Heart right ventricle (tissue), 16 donors: ENCODE measurements at places on chromosomes 3 and 15. TPM values are rescaled to one million over a fixed set of nuclear protein-coding genes. Genes with fewer than 3 reads are reported as not detected.

DNA sequence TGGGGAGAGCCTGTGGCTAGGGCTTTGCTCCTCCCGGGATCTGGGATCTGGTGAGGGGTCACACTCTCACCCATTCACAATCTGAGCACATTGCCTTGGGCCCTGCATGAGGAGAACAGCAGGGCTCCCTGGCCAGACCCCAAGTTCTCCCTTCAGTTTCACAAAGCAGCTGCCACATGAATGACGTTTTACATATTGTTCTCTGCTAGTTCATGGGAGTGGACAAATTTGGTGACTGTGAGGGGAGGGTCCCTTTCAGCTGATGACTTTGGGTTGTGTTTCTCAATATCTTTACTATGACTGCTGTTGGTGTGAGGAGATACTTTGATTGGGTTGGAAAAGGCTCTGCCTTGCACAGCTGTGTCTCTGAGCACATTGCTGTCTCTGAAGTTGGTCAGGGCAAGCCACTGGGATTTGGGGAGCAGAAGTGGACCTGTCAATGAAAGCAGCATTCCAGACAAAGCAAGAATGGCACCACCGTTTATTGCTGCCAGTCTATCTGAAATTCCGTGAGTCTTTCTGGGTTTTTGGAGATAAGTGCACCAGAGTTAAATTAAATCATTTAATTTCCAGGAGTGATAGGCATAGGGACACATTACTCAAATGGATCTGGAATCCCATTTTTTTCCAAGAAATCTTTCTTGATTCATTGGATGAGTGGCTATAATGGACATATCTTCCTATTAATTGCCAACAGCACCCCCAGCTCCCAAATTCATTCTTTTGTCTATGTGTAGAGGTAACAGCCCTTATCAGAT lies 10.3 kb downstream of the TIMP4 start:
- no peak overlapping the region for H3K4me3 ChIP-seq
- H3K4me1 ChIP-seq: peaks cover 32% of the 10 kb centered on the region
- no peaks in the 10 kb centered on the region for H3K36me3 ChIP-seq
- DNase-seq: peak; percentile 19
- H3K27ac ChIP-seq: peak overlapping the region; percentile 63

DNA sequence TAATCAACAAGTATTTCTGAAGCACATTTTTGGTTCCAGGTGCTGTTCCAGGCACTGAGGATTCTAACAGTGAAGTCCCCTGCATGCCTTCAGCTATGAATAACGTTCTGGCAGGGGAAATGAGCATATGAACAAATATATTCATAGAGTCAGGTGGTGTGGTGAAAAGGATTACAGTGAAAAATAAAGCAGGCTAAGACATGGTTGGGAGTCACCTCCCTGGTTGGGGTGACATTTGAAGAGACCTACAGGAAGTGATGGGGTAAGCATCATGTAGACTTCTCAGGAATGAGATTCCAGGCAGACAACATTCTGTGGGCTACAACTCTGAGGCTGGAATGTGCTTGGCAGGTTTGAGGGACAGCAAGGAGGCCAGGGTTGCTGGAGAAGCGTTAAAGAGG lies 15.0 kb downstream of the FRMD4B start:
- no peak overlapping the region for H3K4me3 ChIP-seq
- peaks cover 28% of the 10 kb centered on the region for H3K4me1 ChIP-seq
- H3K36me3 ChIP-seq: no peaks in the 10 kb centered on the region
- H3K27ac ChIP-seq: peak overlapping the region; percentile 85
- no peak for DNase-seq

GRCh38 chr15:89647191-89647851 lies 7.9 kb downstream of the KIF7 start:
- peak; percentile 70 for DNase-seq
- no peak overlapping the region for H3K4me3 ChIP-seq
- peaks cover 5% of the 10 kb centered on the region for H3K4me1 ChIP-seq
- H3K27me3 ChIP-seq: no peaks in the 10 kb centered on the region

DNA sequence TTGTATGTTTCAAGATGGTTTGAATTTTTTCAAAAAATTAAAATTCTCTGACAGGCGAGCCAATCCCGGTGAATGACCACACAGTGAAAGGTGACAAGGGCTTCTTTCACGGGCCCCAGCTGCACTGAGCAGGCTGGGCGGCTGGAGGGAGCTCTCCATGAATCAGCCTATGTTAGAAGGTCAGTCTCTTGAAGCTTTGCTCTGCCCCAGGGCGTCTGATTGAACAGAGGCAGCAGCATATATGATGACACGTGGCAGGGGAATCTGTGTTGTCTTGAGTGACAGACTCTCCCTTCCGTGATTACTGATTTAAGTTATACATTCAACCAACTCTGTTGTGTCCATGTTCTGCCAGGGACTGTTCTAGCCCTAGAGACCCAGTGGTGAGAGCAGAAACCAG lies 51.5 kb downstream of the ISG20 start:
- no peak for DNase-seq
- no peak overlapping the region for H3K4me3 ChIP-seq
- no peak overlapping the region for H3K27ac ChIP-seq
- no peaks in the 10 kb centered on the region for H3K36me3 ChIP-seq
- H3K4me1 ChIP-seq: no peaks in the 10 kb centered on the region
- peaks cover 6% of the 10 kb centered on the region for H3K27me3 ChIP-seq

- no peaks in the 10 kb centered on the region for H3K27me3 ChIP-seq
- H3K4me1 ChIP-seq: peaks cover 47% of the 10 kb centered on the region
- H3K36me3 ChIP-seq: no peaks in the 10 kb centered on the region
Observed at GRCh38 chr3:12318758-12319621, 30.1 kb downstream of the PPARG start.

Gene ACTC1
- total RNA-seq: 17,444 TPM

Gene SLC28A1
- total RNA-seq: 1.6 TPM

- no peaks in the 10 kb centered on the region for H3K36me3 ChIP-seq
- no peak for DNase-seq
- no peaks in the 10 kb centered on the region for H3K4me1 ChIP-seq
- no peak overlapping the region for H3K27ac ChIP-seq
- H3K4me3 ChIP-seq: no peak overlapping the region
- H3K27me3 ChIP-seq: no peaks in the 10 kb centered on the region
Observed at GRCh38 chr15:73650416-73651126, 17.4 kb upstream of the NPTN start.

Gene SLC22A14
- not detected for total RNA-seq

GRCh38 chr3:195070336-195070735 lies 200.6 kb downstream of the XXYLT1 start:
- H3K4me3 ChIP-seq: no peak overlapping the region
- no peaks in the 10 kb centered on the region for H3K4me1 ChIP-seq
- no peaks in the 10 kb centered on the region for H3K27me3 ChIP-seq
- H3K36me3 ChIP-seq: no peaks in the 10 kb centered on the region
- no peak for DNase-seq

GRCh38 chr3:186080849-186081438 lies 27.9 kb downstream of the ETV5 start:
- H3K4me3 ChIP-seq: no peak overlapping the region
- H3K27me3 ChIP-seq: no peaks in the 10 kb centered on the region
- peaks cover 30% of the 10 kb centered on the region for H3K36me3 ChIP-seq
- no peak overlapping the region for H3K27ac ChIP-seq
- peaks cover 5% of the 10 kb centered on the region for H3K4me1 ChIP-seq
- no peak for DNase-seq

- H3K4me3 ChIP-seq: peak overlapping the region; percentile 39
- no peaks in the 10 kb centered on the region for H3K36me3 ChIP-seq
- no peak for DNase-seq
- H3K4me1 ChIP-seq: peaks cover 44% of the 10 kb centered on the region
Observed at GRCh38 chr15:58770519-58770856, 614 bp upstream of the MINDY2 start.

DNA sequence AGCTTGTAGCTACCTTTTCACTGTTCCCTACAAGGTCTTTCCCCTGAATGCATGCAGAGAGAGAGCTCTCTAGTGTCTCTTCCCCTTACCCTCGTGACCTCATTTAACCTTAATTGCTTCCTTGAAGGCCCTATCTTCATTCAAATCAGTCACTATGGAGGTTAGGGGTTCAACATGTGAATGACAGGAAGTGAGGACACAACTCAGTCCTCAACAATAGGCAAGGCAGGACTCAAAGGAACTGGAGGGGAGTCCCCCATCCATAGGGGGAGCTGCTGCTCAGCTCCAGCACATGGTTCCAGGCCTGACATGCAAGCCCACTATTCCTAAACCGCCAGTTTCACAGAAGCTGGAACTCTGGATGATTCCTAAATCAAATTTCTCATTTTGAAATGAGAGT lies 33.8 kb upstream of the GYG1 start:
- H3K27ac ChIP-seq: no peak overlapping the region
- no peaks in the 10 kb centered on the region for H3K36me3 ChIP-seq
- peaks cover 7% of the 10 kb centered on the region for H3K4me1 ChIP-seq
- H3K4me3 ChIP-seq: no peak overlapping the region
- no peak for DNase-seq
- H3K27me3 ChIP-seq: no peaks in the 10 kb centered on the region

Gene APBA2
- 0.16 TPM for total RNA-seq

DNA sequence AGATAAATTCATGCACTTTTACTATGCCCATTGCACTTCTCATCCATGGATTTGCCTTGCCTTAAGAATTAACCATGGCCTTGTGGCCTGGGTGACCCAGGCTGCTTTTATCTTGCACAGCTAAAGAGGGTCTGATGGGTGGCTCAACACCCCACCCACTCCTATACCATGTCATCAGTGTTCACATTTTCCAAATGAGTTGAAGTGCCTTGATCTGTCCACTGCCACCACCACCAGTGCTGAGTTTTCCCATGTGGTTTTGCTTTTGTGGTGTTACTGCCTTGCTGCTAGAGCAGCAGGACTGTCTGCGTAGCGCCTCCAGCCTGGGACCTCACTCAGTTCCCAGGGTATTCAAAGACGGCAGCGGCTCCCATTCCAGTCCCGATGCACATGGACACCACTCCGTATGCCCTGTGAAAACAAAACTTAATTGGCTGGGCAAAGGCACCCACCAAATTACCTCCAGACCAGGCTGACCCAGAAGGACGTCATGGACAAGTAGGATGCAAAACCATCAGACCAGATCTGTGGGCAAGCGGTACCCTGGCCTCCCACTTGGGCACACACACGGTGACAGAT lies 14.1 kb downstream of the ACAA1 start:
- H3K27ac ChIP-seq: no peak overlapping the region
- H3K36me3 ChIP-seq: peaks cover 6% of the 10 kb centered on the region
- no peaks in the 10 kb centered on the region for H3K4me1 ChIP-seq
- no peak for DNase-seq
- H3K4me3 ChIP-seq: no peak overlapping the region

Gene ALDH1A3
- total RNA-seq: 4.2 TPM

DNA sequence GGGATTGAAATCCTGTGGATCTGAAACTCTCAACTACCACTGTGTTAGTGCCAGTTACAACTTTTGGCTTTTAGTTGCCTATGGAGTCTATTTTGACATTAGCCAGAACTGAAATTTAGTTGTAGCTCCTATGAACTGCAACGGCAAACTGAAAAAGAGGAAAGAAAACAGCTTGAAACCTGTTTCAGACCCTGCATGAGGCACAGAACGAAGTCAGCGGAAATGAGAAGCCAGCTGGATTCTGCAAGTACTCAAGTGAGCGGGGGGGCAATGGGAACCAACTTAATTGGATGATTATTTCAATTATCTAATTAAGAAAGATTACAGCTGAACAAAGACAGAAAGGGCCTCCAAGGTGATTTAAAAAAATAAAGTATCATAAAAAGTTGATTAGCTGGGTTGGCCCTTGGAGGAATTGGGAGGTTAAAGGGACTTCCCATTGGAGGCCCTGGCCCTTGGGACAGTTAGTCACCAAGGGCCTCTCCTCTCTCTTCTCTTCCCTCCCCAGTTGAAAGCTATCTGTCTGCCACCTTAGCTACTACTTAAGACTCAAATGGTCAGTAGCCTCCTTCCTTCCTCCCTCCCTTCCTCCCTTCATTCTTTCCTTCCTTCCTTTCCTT lies 352.1 kb downstream of the SHQ1 start:
- H3K4me1 ChIP-seq: peaks cover 4% of the 10 kb centered on the region
- no peaks in the 10 kb centered on the region for H3K27me3 ChIP-seq

Gene EAF2
- total RNA-seq: 2.4 TPM

GRCh38 chr3:3074551-3075257 lies 35.5 kb downstream of the IL5RA start:
- DNase-seq: no peak
- H3K27me3 ChIP-seq: no peaks in the 10 kb centered on the region
- H3K36me3 ChIP-seq: no peaks in the 10 kb centered on the region
- no peaks in the 10 kb centered on the region for H3K4me1 ChIP-seq
- no peak overlapping the region for H3K27ac ChIP-seq
- no peak overlapping the region for H3K4me3 ChIP-seq

DNA sequence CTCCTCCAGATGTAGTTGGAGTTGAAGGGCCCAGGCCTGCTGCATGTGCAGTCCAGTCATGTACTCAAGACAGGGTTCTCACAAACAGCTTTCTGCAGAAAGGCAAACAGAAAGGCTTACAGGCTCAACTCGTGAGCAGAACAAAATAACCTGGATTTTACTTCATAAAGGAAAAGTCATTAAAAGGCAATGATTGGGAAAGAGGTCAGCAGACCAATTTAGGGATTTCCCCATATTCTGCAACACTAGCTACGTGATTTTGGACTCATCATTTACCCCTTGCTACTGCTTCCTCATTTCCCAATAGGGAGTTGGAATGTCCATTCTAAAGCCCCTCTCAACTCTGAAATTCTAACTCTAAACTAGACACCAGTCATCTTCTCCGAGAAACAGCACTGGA lies 18.1 kb downstream of the METTL6 start:
- H3K4me3 ChIP-seq: no peak overlapping the region
- DNase-seq: no peak
- no peaks in the 10 kb centered on the region for H3K27me3 ChIP-seq
- H3K36me3 ChIP-seq: peaks cover 55% of the 10 kb centered on the region

DNA sequence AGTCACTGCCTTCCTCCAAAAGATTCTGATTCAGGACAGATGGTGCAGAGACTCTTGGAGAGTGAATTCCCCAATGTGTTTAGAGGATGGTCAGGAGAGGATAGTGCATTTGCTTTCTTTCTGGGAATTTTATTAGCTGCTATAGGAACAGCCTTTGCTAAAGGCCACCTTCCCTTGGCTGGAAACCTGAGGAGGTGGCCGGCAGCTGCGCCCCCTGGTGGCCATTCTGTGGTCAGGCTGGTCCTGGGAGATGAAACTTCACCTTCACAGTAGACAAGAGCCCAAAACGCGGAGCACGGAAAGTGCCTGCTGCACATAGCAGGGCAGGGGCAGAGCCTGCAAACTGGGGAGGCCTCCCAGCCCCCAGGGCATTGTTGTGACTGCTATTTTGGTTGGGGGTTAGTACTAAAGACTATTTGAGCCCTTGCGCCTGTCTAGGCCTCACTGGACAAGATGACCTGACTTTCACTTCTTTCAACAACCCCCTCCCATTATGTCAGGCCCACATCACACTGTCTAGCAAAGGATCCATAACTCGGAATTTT lies 34.3 kb downstream of the SEC22C start:
- no peaks in the 10 kb centered on the region for H3K36me3 ChIP-seq
- H3K27me3 ChIP-seq: no peaks in the 10 kb centered on the region
- no peak overlapping the region for H3K27ac ChIP-seq
- peak; percentile 61 for DNase-seq

Gene AMOTL2
- total RNA-seq: 53.9 TPM

GRCh38 chr3:111541911-111542483 lies at the start of gene CD96:
Gene CD96 (plus strand): TSS chr3:111542197. CDS start chr3:111542249, 52 bp downstream.
- H3K4me3 ChIP-seq: no peak within 1 kb of the TSS
- no peaks in the 10 kb centered on the region for H3K27me3 ChIP-seq
- no peak for DNase-seq
- H3K36me3 ChIP-seq: no peaks in the 10 kb centered on the region
- no peak within 1 kb of the TSS for H3K27ac ChIP-seq
- no peaks in the 10 kb centered on the region for H3K4me1 ChIP-seq
